ENCODE measurements at places on chromosomes 2 and 18.

GRCh38 chr18:26745288-26746181 is 120.0 kb downstream of the AQP4 start:
- no peak for DNase-seq

- no peak for DNase-seq
Observed at GRCh38 chr2:133515271-133515670, 53.0 kb downstream of the NCKAP5 start.

- no peak for DNase-seq
Observed at GRCh38 chr2:217875138-217875537, 127.7 kb downstream of the TNS1 start.

GRCh38 chr2:68723181-68723580 is 11.4 kb upstream of the ARHGAP25 start:
- DNase-seq: no peak

- no peak for DNase-seq
Observed at GRCh38 chr18:59932401-59932800, 32.6 kb downstream of the PMAIP1 start.

DNA sequence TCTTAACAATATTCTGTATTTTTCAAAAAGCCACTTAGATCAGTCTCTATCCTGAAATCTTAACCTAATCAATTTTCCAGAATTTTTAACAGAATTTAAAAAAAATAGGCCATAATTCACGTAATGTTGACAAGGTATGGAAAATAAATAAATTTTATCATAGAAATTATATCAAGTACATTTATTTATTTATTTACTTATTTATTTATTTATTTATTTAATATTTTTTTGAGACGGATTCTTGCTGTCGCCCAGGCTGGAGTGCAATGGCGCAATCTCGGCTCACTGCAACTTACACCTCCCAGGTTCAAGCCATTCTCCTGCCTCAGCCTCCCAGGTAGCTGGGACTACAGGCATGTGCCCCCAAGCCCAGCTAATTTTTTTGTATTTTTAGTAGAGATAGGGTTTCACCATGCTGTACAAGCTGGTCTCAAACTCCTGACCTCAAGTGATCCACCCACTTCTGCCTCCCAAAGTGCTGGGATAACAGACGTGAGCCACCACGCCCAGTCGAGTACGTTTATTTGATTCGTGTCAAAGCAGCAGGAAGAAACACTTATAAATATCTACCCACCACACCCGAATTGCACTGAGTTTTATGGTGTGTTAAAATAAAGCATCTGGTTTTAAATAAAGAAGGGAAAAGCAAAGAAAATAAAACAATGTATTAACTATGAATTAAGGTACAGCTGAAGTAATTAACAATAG is 60.1 kb downstream of the DSC3 start:
- DNase-seq: no peak

DNA sequence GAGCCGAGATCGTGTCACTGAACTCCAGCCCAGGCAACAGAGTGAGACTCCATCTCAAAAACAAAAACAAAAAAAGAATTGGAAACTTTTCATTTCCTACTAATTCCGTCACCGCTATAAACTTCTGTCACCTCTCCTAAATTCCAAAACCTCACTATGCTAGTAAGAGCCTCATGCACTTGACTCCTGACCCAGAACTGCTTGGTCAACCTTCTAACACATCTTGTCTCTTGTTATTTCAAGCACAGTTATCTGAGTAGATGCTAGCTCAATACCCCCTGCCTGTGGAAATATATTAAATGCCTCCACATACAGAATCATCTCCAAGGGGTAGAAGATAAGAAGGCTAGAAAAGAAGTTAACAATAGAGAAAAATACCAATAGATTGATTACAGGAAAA is 703.3 kb downstream of the NRXN1 start:
- no peak for DNase-seq

DNA sequence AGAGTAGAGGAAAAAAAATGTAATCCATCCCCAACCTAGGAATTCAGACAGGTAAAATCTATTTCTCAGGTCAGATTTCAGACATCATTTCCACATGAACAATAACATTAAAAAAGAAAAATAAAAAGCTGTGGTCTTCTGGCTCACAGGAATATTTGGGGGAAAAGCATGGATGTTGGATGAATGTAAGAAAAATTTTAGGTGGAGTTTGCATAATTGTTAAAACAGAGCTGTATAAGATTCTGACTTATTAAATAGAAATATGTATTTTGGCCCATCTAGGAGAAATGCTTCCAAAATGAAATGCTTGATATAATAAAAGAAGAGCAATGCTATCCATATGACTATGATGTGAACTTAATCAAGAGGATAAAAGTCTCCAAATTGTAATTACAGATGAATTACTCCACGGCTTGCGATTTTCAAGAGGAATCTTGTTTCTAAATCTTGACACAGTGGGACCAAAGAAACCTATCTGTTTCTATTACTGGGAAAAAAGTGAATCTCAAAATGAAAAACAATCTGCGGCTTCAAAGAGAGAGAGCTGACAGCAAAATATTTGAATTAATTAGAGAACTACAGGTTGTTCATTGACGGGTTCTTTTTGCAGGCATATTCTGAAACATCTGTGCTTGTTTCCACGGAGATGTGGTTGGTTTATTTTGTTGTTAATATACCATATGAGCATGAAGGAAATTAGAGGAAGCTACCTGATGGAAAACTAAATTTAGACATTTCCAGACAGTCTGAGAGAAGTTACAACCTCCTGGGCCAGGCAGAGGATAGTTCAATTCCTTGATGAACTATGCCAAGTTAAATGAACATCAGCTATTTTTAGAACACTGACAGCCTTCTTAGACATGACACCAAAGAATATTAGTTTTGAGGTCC is 468.7 kb downstream of the PID1 start:
- DNase-seq: no peak

DNA sequence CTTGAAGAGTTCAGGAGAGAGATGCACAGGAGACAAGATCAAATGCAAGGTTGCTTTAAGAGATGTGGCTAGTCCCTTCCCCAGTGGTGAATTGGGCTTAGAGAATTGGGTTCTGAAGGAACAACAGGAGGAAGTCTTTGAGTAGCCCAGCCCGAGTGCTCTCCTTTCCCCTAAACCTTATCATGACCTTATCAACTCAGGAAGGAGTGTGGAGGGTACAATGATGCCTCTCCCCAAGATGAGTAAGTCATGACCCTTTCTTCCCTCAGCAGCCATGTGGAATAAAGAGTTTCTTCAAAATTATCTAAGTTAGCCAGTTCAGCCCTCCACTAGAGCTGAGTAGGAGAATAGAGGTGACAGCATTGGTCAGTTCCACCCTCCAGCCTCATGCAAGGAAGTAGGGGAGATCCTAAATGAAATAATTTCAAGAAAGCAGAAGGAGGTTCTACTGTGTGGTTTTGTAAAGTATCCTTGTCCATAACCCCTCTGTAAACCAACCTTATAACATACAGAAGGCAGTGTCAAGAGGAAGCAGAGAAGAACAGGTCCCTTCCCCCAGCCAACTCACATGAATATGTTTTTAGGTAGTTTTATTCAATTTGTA is 88.4 kb downstream of the ARHGAP15 start:
- DNase-seq: no peak

GRCh38 chr18:35717182-35717581 is 135.6 kb downstream of the GALNT1 start:
- DNase-seq: no peak

DNA sequence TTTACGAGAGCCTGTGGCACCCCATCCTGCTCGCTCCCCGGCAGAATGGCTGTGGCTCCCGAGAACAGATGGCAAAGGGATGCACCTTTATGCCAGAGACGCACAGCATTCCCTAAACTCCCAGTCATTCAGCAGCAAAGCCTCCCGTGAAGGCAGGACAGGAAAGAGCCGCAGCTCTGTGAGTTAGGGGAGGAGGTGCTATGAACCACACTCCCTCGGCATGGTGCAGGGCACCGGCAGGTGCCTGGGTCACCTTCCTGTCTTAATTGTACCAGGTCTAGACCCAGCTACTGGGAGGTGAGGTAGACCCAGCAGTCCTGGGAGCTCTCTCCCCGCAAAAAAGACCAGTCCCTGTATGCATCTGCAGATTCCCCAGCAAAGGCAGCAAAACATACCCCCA is 149.8 kb downstream of the TWIST2 start:
- no peak for DNase-seq

GRCh38 chr2:11537951-11538350 is 4.1 kb downstream of the GREB1 start:
- DNase-seq: no peak

DNA sequence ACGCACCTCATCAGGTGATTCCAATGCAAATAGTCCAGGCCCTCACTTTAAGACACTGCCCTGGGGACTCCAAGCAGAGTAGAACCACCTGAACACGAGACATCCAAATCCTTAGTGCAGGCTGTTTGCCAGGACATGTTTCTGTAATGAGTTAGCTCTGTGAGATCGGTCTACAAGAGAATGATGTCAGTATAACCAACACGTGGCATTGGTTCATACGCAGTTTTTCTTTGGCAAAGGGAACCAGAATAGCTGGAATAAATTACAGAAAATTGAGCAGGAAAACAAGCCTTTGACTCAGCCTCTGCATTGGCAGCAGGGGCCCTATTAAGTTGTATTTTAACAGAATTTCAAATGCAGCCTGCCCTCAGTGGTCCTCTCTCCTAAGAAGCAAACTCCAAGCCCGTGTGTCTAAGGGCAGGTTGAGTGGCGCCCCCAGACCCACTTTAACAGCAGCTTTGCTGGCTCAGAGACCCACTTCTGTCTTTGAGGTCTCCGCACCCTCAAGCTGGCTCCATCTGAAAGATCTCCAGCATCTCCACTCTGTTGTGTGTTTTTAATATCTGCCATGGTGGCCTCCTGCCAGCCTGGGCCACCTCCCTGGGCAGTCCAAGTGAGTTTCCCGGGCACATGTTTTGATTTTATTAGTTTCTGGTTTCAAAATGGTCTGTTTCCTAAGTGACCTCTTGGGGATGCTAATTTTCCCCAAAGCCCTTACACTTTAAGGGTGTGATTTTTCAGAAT is 61.3 kb downstream of the ALPK2 start:
- peak; percentile 83 for DNase-seq
